ENCODE measurements at places on chromosomes 6 and 20.

- DNase-seq: no peak
Measured at GRCh38 chr6:163857421-163857820, 442.9 kb downstream of the QKI start.

- no peak for DNase-seq
Measured at GRCh38 chr6:1076531-1077459, 235.1 kb upstream of the FOXQ1 start.

- no peak for DNase-seq
Measured at GRCh38 chr6:75283907-75284631, 523 bp downstream of the TMEM30A start.

GRCh38 chr6:108872141-108872557, 23.9 kb downstream of the ARMC2 start:
- DNase-seq: no peak
